T-cell (primary cell): ENCODE measurements at places on chromosomes 4 and X.

GRCh38 chrX:3960952-3961351 is 247.5 kb upstream of the PRKX start:
- DNase-seq, result no peak

GRCh38 chrX:23661671-23662070 is 5.6 kb upstream of the PRDX4 start:
- no peak for DNase-seq

- no peak for DNase-seq
Observed at GRCh38 chrX:22313766-22314165, 41.1 kb downstream of the CBLL2 start.

GRCh38 chrX:6962006-6962355 is 185.5 kb upstream of the STS start:
- DNase-seq, result no peak

- no peak for DNase-seq
Observed at GRCh38 chr4:144557404-144557803, 88.6 kb upstream of the HHIP start.

GRCh38 chrX:49197543-49198087 is 2.4 kb downstream of the SYP start:
- no peak for DNase-seq

DNA sequence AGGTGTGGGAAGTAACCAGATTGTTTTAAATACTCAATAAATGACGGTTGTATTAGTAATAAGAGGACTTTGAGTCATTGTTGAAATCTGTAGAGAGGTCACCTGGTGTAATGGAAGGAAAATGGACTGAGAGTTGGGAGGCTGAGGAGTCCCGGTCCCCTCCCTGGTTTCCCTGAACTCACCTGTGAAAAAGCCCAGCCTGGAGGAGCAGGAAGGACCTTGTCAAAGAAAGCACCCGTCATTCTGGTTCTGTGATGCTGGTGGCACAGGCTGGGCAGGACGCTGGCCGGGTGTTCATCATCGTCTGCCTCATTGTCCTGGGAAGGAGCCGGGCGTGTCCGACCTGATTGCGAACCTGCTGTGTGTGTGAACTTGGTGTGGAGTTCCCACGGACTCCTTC is 70.8 kb downstream of the SORCS2 start:
- no peak for DNase-seq

DNA sequence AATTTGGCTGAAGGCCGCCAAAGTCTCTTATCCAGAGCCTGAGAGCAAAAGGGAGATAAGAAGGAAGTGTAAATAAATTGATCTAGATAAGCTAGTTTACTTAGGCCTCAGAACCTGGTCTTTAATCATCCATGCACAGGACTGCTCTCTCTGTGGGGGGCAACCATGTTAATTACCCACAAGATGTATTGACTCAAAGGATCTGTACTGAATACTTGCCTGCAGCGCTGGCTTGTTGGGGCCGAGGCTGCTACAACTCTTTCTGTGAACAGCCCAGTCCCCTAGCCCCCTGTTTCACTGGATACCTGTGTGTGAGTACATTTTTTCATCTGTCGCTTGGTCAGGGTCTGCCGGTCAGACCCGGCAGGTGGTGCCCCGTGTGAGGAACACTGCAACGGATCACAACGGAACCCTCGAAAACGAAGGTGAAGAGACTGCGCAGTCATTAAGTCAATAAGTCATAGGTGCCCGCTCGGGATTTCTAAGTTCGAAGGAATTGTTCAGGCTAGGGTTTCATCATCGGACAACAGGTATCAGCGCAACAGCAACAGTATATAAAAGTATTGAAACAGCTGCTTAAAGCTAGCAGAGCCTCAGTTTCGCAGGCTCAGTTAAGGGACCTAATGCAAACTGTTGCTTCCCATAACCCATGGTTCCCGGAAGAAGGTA is 8.3 kb downstream of the MAGEA11 start:
- no peak for DNase-seq

DNA sequence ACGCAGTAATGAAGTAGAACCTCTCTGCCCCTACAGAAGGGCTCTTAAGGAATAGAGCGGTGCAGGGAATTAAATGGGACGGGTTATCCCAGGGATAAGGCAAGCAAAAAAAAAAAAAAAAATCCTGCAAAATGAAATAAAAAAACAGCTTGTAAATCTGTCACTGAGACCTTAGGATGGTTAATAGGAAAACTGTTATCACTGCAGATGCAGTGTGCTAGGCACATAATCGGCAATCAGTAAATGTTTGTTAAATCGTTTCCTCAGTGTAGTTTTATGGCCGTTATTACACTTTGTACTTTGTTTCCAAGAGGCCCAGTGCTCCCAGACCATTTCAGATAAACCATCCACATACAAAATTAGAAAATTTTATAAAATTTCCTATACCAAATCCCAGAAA is 1.0 kb downstream of the HNRNPH2 start:
- no peak for DNase-seq

DNA sequence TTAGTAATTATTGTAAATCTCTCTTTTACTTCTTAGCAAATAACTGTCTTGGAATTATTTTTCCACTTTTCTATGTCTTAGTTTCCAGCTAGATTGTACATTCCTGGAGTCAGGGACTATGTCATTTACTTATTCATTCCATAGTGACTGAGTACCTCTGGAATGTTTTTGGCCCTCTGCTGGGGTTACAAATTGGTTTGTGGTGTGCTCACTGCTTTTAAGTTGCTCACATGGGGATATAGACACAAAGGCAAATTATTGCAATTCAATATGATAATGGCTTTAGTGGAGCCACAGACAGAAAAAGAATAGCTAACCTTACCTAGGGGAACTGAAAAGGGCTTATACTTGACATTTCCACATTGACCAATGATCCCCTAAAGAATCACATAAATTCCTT is 63.7 kb upstream of the PDGFRA start:
- no peak for DNase-seq

DNA sequence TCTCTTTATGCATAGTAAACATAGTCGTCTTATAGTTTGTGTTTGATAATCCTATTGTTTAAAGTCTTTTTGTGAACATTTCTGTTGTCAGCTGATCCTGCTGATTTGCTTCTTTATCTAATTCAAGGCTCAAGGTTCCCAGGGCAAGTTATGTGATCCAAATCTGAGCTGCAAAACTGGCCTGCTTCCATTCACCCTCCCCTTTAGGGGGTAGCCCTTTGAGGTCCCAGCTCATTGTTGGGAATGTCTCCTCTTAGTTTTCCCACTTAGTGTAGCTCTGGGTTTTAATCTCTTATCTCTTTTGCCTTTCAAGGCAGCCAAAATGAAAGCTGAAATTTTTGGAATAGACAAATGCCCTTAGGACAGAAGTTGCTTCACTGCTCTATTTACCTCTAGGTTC is 40.2 kb upstream of the MAGED1 start:
- no peak for DNase-seq

DNA sequence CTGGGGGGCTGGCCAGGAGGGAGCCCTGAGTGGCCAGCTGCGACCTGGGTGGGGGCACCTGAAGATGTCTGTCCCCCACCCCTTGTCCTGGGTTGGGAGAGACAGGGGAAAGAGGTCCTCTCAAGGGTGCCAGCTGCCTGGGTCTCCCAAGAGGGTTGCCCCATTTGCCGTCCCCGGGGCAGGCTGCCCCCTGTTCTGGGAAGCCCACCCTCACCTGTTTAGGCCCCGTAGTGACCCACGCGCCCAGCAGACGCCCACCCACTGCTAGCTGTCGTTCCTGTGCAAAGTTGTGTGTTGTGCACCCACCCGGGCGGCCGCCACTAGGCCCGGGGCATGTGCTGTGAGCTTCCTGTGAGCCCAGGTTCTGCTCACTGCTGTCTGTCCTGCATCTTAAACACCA is 25.5 kb upstream of the PNMA3 start:
- no peak for DNase-seq

DNA sequence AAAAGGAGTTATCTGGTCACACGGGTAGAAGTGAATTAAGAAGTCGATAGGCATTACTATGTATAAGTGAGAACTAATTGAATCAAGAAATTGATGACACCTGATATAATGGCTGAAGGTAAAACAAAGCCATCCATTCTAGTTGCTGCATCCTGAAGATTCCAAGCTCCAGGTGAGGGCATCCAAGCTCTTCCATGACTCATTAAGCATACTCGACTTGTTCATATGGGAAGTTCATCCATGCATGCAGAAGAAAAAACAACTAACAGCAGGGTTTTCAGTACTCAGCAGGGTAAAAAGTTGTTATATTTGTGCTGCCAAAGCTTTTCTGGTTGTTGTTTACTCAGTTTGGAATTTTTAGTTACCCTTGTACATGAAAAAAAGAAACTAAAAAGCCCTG is 508.0 kb upstream of the CXorf51A start:
- no peak for DNase-seq

DNA sequence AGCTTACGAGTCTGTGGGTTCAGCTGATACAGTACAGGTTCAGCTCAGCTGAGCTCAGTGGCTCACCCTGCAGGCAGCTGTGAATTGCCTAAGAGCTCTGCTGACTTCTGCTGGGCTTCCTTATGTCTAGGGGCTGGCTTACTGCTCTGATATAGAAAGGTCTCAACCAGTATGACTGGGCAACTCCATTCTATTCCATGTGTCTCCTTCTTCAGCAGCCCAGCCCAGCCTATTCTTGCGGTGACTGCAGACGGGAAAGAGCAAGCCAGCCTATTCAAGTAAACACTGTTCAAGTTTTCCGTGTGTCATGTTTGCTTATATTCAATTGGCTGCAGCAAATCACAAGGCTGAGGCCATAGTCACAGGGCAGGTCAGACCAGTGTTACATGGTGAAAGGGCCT is 615.4 kb upstream of the ZFP42 start:
- no peak for DNase-seq

DNA sequence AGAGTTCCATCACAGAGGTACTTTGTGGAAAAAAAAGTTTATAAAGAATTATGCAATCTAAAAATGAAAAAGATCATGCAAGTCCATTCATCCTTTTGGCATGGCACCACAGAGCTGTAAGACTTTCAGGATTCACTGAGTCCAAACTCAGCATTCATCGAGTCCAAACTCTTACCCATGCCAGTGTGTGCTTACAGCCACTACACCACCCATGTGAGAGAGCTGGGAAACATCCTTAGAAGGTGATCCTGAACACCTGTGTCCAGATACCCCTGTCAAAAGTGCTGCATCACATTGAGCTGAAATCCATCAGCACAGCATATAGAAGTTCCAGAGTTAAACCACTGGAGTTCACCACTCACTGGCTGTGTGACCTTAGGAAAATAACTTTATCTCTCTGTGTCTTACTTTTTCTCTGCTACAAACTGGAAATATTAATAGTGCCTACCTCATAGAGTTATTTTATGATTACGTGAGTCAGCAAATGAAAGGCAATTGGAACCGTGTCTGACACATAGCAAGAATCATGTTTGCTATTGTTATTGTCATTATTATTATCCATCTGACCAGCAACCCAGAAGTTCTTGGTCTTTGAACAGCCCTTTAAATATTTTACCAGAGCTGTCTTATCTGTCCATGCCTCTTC is 115.0 kb upstream of the FTHL17 start:
- no peak for DNase-seq

DNA sequence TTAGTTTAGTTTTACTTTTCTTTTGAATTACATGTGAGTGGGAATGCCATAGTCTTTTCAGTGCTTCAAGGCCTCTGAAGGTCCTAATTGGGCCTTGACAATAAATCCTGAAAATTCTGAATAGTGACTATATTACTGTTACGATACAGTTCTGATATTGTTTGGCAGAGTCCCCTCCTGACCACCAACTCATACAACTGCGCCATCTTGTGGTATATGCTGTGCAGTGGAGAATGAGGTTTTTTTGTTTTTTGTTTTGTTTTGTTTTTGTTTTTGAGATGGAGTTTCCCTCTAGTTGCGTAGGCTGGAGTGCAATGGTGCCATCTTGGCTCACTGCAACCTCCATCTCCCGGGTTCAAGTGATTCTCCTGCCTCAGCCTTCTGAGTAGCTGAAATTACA is 56.6 kb upstream of the CHRDL1 start:
- DNase-seq, result no peak

GRCh38 chr4:93730760-93731159 is 97.8 kb upstream of the ATOH1 start:
- DNase-seq, result no peak

DNA sequence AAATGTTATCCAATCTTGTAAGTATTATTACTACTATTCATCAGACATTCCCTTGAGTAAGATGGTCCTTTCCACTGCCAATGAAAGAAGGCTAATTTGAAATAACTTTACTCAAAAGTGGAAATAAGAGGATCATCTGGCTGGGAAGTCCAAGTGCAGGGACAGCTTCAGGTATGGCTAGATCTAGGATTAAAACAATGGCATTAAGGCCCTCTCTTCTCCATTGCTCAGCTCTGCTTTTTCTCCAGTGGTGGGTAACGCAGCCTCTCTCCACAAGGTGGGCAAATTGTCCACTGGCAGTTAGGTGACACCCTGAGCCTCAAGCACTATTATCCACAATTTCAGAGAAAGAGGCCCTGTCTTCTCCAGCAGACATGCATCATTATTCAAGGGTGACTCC is 66.7 kb upstream of the PGM2 start:
- DNase-seq, result no peak

GRCh38 chr4:31192341-31192740 is 472.2 kb downstream of the PCDH7 start:
- no peak for DNase-seq

- DNase-seq, result no peak
Observed at GRCh38 chrX:68997911-68998310, 167.3 kb downstream of the PJA1 start.

DNA sequence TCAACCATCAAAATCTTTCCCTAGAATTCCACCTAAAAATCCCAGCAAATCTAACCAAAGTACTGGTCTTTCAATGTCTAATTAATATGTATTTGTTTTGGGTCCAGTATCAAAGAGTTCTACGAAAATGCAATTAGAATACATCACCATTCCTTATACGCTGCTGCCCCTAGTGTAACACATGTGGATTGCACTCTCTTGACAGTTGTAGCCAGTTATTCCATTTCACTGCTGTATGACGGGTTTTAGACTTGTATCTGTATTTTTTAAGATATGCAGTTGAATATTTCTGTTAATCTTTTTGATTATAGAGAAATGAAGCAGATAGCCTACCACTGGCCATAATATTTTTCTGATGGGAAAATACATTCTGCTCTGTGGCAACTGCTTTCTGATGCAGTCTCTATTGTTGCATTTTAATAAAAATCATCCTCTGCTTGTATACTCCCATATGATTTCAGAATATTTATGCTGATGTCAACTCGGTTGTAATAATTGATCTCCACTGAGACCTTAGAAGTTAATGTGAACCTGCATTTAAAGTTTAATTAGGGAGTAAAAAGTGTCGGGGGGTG is 17.1 kb upstream of the PAGE2B start:
- DNase-seq, result no peak

DNA sequence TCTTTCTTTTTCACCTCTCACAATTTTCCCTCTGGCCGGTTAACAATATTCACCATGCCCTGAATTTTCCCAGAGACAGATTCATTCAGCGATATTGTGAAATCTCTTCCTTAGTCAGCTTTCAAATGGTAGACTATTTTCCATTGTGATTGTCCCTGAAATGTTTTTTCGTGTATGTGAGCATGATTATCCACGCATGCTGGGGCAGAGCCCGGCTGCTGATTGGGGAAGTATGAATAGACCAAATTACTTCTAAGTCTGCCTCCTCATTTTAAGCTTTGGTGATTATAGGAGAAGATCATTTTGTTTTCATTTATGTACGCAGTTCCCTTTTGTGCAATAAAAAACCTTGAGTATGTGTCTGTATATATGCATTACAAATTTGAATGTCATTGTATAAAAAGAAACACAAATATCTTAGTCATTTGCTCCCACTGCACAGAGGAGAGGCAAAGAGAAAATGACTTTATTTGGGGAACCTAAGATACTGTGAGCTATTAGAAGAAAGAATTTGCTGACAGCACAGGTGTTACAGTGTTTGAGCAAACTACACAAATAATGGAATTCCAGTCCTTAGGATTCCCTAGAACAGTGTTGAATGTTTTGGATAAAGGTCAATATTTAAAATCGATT is 11.3 kb downstream of the DTHD1 start:
- no peak for DNase-seq
